ENCODE measurements at places on chromosomes 12 and 14.

GRCh38 chr12:96502477-96502876 is 13.1 kb downstream of the CFAP54 start:
- DNase-seq, result no peak

GRCh38 chr12:19938031-19938430 is 430.3 kb upstream of the PDE3A start:
- no peak for DNase-seq

GRCh38 chr12:6383572-6384498 is at the start of gene LTBR:
Gene LTBR (plus strand): TSS chr12:6384162. CDS start chr12:6384359, 197 bp downstream.
- peak; percentile 58 for DNase-seq

DNA sequence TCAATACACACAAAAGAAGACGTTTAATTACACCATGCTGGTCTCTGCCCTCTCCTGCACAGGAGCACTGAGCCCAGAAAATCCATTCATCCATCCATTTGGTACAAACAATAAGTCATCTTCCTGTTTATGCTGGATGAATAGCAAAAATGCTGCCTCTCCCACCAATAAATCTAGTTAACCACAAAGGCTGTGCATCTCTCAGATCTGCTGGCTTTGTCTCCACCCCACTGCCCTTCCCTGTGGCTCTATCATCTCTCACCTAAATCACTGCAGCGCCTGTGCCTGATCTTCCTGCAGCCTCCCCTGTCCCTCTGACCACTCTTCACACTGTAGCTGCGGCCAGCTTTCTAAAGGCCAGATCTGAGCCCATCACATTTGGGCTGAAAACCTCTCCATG is 72.9 kb upstream of the DDX11 start:
- DNase-seq, result no peak

DNA sequence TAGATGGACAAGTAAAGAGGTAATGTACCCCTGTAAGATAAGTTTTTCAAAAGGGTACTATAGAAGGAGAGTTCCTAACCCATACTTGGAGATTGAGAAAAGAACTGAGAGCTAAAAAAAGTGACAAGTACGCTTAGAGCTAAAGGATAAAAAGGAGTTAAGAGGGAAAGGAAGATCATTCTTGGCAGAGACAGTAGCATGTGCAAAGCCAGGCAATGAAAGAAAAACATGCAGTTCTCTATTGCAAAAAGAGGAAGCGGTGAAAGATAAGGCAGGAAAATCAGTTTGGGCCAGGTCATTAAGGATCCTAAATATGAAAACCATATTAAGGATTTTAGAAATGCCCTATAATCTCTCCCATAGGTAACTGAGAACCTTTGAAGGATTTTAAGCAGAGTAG is 500.4 kb upstream of the GARIN6 start:
- DNase-seq, result no peak

GRCh38 chr14:95516554-95517181 is at the start of gene SYNE3:
Gene SYNE3 (minus strand): TSS chr14:95516650. CDS start chr14:95475821, 40,829 bp downstream.
- DNase-seq, result peak; percentile 90
